ENCODE measurements at places on chromosomes 4 and X. TPM values are rescaled to one million over a fixed set of nuclear protein-coding genes. Genes with fewer than 3 reads are reported as not detected.

Gene PNMA5
- total RNA-seq, result not detected

Gene PAK3
- total RNA-seq, result 2.3 TPM

Gene RNF128
- 1.8 TPM for total RNA-seq

Gene HTR2C
- total RNA-seq, result not detected

Gene GAGE12E
- not detected for total RNA-seq

Measured in kidney epithelial cell (primary cell).